ENCODE measurements at places on chromosomes 13 and 19.

GRCh38 chr19:42092350-42092749 lies 16.4 kb downstream of the ZNF574 start:
- no peak for DNase-seq

- no peak for DNase-seq
Observed at GRCh38 chr13:23966691-23967615, 69.7 kb upstream of the C1QTNF9B start.

GRCh38 chr19:31385744-31386143 lies 36.5 kb upstream of the TSHZ3 start:
- no peak for DNase-seq

GRCh38 chr19:46718157-46718933 lies 1.4 kb upstream of the PRKD2 start:
- no peak for DNase-seq

GRCh38 chr19:45356760-45357444 lies 13.5 kb downstream of the ERCC2 start:
- DNase-seq = no peak

All from cerebellar nuclear complex (tissue), 1 donor.